ENCODE measurements at places on chromosomes 2 and 18. TPM values are rescaled to one million over a fixed set of nuclear protein-coding genes. Genes with fewer than 3 reads are reported as not detected.

The HK2 gene
- 61.9 TPM for total RNA-seq

The TET3 gene
- total RNA-seq: 21.1 TPM

The RNF181 gene
- 97.2 TPM for total RNA-seq

The FHOD3 gene
- 10.5 TPM for total RNA-seq

The KCNJ3 gene
- total RNA-seq: 0.50 TPM

The FBXO36 gene
- 3.4 TPM for total RNA-seq

GRCh38 chr2:172179045-172179701 lies 76.5 kb upstream of the DLX2 start:
- H3K4me3 ChIP-seq: no peak overlapping the region
- H3K27ac ChIP-seq: no peak overlapping the region
- H3K36me3 ChIP-seq: no peaks in the 10 kb centered on the region
- H3K4me1 ChIP-seq: no peaks in the 10 kb centered on the region
- no peak for DNase-seq
- H3K27me3 ChIP-seq: peaks cover 9% of the 10 kb centered on the region

DNA sequence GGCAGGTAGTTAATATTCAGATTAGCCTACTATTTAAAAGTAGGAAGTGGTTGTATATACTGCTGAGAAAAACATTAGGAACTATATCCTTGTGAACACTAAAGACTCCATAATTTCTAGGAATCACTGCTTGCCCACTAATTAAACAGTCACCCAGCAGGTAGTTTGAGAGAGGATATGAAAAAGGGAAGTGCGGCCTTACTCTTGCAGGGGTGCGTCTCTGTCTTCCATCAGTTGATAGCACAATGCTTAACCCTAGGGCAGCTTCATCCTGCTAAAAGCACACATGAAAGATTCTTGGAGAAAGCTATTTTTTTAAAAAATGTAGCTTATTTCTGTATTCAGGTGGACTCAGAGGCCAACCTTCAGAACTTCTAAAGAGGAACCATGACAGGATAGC lies 53.1 kb upstream of the ATP5MC3 start:
- H3K27ac ChIP-seq: no peak overlapping the region
- no peaks in the 10 kb centered on the region for H3K4me1 ChIP-seq
- no peak overlapping the region for H3K4me3 ChIP-seq
- no peaks in the 10 kb centered on the region for H3K36me3 ChIP-seq
- no peak for DNase-seq

DNA sequence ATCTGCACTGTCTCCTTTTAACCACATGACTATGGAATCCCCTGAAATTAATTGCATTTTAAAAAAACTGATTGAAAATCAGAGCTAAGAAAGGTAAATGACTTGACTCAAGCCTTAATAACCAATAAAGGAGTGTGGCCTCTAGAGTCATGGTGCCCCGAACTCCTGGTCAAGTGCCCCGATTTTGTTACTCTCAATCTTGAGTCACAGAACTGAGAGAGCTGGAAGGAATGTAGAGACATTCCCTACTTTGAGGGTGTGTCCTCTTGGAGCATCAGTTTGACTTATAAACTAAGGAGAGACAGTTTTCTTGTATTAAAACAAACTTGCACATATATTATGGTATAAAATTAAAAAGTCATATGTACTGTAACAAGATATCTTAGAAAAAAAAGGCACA lies 2.4 kb downstream of the WDR43 start:
- no peaks in the 10 kb centered on the region for H3K4me1 ChIP-seq
- H3K4me3 ChIP-seq: peak overlapping the region; percentile 99
- no peak overlapping the region for H3K27ac ChIP-seq
- no peaks in the 10 kb centered on the region for H3K27me3 ChIP-seq
- DNase-seq: no peak

- no peak overlapping the region for H3K4me3 ChIP-seq
- no peak for DNase-seq
- no peaks in the 10 kb centered on the region for H3K36me3 ChIP-seq
- no peak overlapping the region for H3K27ac ChIP-seq
- no peaks in the 10 kb centered on the region for H3K4me1 ChIP-seq
- no peaks in the 10 kb centered on the region for H3K27me3 ChIP-seq
Measured at GRCh38 chr2:111652038-111652437, 232.0 kb downstream of the ANAPC1 start.

DNA sequence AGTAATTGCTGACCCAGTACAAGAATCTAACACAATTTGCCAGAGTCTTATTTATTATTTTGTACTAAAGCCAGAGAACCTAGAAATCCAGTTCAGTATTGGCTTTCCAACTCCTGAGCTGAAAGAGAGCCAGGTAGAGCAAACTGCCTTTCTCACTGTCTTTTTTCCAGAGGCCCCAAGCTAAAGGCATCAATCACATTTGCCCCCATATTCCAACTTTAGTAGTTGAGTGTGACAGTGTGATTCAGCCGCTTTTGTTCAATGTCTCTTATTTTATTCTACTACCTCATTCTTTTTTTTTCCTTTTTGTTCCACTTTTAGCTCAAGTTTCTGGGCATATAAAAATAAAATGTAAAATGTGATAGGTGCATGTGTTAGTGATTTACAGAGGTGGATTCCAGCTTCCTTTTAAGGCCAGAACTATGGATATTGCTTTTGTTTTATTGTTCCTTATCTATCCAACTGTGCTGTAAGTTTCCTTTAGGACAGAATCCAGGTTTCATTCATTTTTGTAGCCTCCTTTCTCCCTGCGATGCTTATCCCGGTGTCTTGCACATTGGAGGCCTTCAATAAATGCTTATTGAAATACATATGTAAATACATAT lies 153.0 kb downstream of the ZEB2 start:
- no peaks in the 10 kb centered on the region for H3K4me1 ChIP-seq
- H3K4me3 ChIP-seq: no peak overlapping the region
- no peak overlapping the region for H3K27ac ChIP-seq
- no peak for DNase-seq
- no peaks in the 10 kb centered on the region for H3K27me3 ChIP-seq

DNA sequence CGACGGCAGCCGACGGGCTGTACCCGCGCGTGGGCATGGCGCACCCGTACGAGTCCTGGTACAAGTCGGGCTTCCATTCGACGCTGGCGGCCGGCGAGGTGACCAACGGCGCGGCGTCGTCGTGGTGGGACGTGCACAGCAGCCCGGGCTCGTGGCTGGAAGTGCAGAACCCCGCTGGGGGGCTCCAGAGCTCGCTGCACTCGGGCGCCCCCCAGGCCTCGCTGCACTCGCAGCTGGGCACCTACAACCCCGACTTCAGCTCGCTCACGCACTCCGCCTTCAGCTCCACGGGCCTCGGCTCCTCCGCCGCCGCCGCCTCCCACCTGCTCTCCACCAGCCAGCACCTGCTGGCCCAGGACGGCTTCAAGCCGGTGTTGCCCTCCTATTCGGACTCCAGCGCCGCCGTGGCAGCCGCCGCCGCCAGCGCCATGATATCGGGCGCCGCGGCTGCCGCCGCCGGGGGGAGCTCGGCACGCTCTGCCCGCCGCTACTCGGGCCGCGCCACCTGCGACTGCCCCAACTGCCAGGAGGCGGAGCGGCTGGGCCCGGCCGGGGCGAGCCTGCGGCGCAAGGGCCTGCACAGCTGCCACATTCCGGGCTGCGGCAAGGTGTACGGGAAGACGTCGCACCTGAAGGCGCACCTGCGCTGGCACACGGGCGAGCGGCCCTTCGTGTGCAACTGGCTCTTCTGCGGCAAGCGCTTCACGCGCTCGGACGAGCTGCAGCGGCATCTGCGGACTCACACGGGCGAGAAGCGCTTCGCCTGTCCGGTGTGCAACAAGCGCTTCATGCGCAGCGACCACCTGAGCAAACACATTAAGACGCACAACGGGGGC lies 2.0 kb downstream of the SP9 start:
- H3K36me3 ChIP-seq: no peaks in the 10 kb centered on the region
- H3K27ac ChIP-seq: no peak overlapping the region
- H3K4me1 ChIP-seq: peaks cover 11% of the 10 kb centered on the region
- H3K27me3 ChIP-seq: peaks cover 46% of the 10 kb centered on the region
- H3K4me3 ChIP-seq: peak overlapping the region; percentile 49

DNA sequence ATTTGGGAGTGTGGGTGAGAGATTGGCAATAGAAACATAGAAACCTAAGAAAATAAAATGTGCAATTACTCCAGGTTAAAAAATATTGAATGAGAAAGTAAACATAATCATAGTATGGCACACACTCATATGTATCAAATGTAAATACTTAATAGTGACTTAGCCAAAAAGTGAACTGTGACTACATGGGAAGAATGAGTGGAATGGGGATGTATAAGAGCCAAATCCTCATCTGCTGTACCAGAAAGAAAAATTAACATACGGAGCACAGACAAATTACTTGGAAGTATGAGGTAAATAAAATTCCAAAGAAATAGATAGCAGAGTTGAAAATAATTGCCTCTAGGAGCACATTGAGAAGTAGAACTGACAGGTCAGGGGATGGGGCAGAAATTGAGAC lies 4.0 kb downstream of the FLACC1 start:
- no peak overlapping the region for H3K27ac ChIP-seq
- no peaks in the 10 kb centered on the region for H3K27me3 ChIP-seq
- H3K4me3 ChIP-seq: no peak overlapping the region
- H3K36me3 ChIP-seq: no peaks in the 10 kb centered on the region
- no peaks in the 10 kb centered on the region for H3K4me1 ChIP-seq

- H3K4me3 ChIP-seq: no peak overlapping the region
- no peaks in the 10 kb centered on the region for H3K27me3 ChIP-seq
- no peak for DNase-seq
Measured at GRCh38 chr2:3610881-3611505, 16.1 kb downstream of the COLEC11 start.

DNA sequence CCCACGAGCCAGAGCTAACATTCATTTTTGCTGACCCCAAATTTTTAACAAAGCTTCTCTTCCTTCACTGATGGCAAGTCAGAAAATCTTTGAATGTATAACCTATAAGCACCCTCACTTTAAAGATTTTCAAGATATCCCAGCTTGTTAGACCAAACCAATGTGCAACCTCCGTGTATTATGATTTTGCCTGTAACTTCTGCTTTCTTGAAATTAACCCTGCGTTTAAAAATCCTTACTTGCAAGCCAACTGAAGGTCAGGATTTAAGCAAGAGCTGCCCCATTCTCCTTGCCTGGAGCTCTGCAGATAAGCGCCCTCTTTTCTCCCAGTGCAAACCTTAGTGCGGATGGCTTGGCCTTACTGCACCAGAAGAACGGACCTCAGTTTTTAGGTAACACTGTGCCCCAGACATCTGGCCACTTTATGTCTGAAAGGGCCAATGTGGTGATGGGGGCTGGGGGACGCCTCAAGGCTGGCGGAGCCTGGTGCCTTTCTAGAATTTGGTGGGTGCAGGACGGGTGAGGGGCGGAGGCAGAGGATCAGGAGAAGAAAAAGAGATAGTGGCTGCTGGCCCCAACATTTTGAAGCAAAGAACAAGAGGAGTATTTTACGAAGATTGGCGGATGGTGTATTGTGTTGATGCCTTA lies 805 bp upstream of the TNFRSF11A start:
- H3K36me3 ChIP-seq: no peaks in the 10 kb centered on the region
- H3K27me3 ChIP-seq: peaks cover 3% of the 10 kb centered on the region
- peaks cover 25% of the 10 kb centered on the region for H3K4me1 ChIP-seq
- H3K4me3 ChIP-seq: peak overlapping the region; percentile 50
- H3K27ac ChIP-seq: no peak overlapping the region
- DNase-seq: no peak

DNA sequence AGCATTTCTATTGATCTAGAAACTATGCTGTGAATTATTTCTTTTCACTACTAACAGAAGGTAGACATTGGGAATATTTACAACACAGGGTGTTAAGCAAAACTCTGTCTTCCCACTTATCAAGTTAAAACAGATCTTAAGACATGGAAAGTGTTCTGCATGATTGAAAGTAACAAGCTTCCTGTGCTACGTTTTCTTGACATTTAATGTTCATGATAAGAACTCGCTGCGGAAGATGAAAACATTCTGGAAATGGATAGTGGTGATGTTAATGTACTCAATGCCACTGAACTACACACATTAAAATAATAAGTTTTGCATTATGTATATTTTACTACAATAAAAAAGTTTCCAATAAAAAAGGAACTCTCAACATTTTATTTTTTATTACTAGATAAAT lies 74.4 kb upstream of the SCN7A start:
- no peak overlapping the region for H3K4me3 ChIP-seq
- H3K36me3 ChIP-seq: no peaks in the 10 kb centered on the region
- H3K27ac ChIP-seq: no peak overlapping the region
- H3K27me3 ChIP-seq: no peaks in the 10 kb centered on the region

GRCh38 chr2:134522496-134523455 lies 196.0 kb downstream of the TMEM163 start:
- no peak overlapping the region for H3K27ac ChIP-seq
- no peaks in the 10 kb centered on the region for H3K36me3 ChIP-seq
- H3K4me3 ChIP-seq: no peak overlapping the region
- no peak for DNase-seq
- H3K4me1 ChIP-seq: no peaks in the 10 kb centered on the region

DNA sequence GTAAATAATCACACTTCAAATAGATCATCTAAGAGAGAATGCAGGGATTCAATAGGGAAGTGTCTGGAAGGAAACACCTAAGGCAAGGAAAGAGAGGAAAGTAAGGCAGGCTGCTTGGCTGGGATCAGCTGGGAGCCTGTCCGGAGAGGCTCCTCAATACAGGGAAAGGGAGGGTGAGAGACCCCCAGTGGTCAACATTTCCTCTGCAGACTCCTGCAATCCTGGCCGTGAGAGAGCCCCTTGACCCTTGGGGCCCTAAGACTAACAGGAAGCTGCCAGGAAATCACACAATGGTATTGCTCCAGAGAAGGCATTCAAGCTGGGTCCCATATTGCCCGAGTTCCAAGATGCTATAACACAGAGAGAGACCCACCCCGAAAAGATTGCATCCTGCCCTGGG lies 549.4 kb downstream of the NYAP2 start:
- no peak overlapping the region for H3K4me3 ChIP-seq
- H3K4me1 ChIP-seq: no peaks in the 10 kb centered on the region
- peak; percentile 2 for DNase-seq
- H3K27ac ChIP-seq: no peak overlapping the region
- no peaks in the 10 kb centered on the region for H3K27me3 ChIP-seq

DNA sequence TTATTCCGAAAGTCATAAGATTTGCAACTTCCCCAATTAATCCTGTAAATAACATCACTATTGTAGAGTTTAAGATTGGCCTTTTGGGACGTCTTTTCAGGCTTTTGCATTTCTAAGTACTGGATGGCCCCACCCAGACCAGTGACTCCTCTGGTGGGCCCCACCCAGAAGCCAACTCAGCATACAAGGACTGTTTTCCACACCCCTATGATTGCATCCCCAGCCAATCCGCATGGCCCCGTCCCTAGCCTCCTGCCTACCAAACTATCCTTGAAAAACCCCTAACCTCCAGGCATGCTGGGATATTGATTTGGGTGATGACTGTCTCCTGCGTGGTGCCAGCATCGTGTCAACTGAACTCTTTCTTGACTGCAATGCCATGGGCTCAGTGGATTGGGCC lies 24.5 kb upstream of the TGIF1 start:
- no peaks in the 10 kb centered on the region for H3K4me1 ChIP-seq
- no peaks in the 10 kb centered on the region for H3K36me3 ChIP-seq
- H3K4me3 ChIP-seq: no peak overlapping the region
- no peaks in the 10 kb centered on the region for H3K27me3 ChIP-seq
- DNase-seq: no peak

- DNase-seq: no peak
- H3K27me3 ChIP-seq: no peaks in the 10 kb centered on the region
- H3K4me1 ChIP-seq: no peaks in the 10 kb centered on the region
- no peak overlapping the region for H3K27ac ChIP-seq
Measured at GRCh38 chr2:77838441-77838840, 316.3 kb upstream of the LRRTM4 start.
